ENCODE measurements at places on chromosomes 6 and 20.

GRCh38 chr20:47843886-47844567, 58.7 kb upstream of the SULF2 start:
- DNase-seq: no peak

GRCh38 chr20:33651562-33652048, 10.5 kb upstream of the C20orf144 start:
- no peak for DNase-seq

GRCh38 chr20:63955281-63955826, 862 bp downstream of the UCKL1 start:
- DNase-seq: no peak

GRCh38 chr6:9332241-9332780, 897.0 kb upstream of the SLC35B3 start:
- no peak for DNase-seq

GRCh38 chr6:41021832-41022231, 17.2 kb downstream of the UNC5CL start:
- no peak for DNase-seq

DNA sequence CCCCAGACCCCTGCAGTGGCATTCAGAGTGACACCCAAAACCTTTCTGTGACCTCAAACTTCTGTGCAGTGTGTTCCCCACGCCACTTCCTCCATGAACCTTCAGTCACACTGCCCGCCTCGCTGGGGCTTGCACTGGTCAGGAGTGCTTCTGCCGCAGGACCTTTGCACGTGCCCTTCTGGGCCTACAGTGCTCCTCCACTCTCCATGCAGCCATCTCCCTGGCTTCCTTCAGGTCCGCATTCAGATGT, 27.1 kb downstream of the SYNJ2 start:
- DNase-seq: no peak

- no peak for DNase-seq
These were observed 27.4 kb upstream of the KHDC1 start for GRCh38 chr6:73290435-73290834.

GRCh38 chr6:26404546-26404945, 2.5 kb downstream of the BTN3A1 start:
- no peak for DNase-seq

GRCh38 chr6:134609716-134610261, 291.9 kb upstream of the SGK1 start:
- no peak for DNase-seq

DNA sequence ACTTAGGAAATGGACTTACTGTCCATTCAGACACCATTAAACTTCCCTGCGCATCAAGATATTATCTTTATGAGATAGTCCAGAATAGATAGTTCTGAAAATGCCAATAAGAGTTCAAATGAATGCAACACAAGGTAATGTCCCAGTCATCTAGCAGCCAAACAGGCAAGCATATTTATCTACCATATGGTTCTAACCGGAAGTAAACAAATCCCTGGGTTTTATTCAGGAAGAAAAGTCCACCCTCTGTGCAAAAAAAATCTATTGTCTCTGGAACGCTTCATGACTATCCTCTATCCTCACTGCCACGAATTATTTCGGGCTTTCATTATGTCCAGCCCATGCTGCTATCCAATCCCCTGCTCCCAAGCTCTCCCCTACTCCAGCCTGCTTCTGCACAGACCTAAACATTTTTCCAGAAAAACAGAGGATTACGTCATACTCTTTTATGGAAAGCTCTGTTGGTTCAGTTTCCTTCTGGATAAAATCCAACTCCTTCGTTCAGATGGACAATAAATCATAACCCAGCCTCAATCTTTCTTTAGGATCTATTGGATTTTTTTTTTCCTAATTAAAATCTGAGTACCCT, 11.4 kb downstream of the PPIL6 start:
- DNase-seq: no peak

DNA sequence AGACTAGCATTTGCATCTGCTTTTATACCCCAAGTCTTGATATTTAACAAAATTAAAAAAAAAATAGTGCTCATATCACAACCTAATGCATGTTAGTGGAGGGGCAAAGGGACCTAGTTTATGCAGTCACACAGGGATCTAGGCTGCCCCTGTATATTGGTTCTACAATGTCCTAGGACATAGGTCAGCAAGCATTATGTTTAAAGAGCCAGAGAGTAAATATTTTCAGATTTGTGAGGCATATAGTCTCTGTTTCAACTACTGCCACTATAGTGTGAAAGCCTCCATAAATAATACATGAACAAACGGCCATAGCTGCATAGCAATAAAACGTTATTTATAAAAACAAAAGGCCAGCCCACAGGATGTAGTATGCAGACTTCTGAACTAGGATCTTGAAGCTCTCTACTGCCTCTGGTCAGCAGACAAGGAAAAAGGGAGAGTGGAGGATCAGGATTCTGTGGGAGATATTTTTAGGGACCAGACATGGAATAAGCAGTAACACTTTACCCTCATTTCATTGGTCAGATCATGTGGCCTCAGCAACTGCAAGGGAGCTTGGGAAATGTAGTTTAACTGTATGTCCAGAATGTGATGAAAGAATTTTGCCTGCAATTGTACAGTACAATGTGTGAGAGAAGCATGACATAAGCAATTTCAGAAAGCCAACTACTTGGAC, 414.2 kb upstream of the SPTLC3 start:
- no peak for DNase-seq

- no peak for DNase-seq
These were observed 4.6 kb upstream of the TGM2 start for GRCh38 chr20:38169636-38170193.

Data from stimulated activated CD8-positive, alpha-beta memory T cell treated with anti-CD3 and anti-CD28 coated beads, Interleukin-15, amount 100 ng/mL, for 24 hours (primary cell).